GM13977 (cell line): ENCODE measurements at places on chromosomes 11 and 22.

DNA sequence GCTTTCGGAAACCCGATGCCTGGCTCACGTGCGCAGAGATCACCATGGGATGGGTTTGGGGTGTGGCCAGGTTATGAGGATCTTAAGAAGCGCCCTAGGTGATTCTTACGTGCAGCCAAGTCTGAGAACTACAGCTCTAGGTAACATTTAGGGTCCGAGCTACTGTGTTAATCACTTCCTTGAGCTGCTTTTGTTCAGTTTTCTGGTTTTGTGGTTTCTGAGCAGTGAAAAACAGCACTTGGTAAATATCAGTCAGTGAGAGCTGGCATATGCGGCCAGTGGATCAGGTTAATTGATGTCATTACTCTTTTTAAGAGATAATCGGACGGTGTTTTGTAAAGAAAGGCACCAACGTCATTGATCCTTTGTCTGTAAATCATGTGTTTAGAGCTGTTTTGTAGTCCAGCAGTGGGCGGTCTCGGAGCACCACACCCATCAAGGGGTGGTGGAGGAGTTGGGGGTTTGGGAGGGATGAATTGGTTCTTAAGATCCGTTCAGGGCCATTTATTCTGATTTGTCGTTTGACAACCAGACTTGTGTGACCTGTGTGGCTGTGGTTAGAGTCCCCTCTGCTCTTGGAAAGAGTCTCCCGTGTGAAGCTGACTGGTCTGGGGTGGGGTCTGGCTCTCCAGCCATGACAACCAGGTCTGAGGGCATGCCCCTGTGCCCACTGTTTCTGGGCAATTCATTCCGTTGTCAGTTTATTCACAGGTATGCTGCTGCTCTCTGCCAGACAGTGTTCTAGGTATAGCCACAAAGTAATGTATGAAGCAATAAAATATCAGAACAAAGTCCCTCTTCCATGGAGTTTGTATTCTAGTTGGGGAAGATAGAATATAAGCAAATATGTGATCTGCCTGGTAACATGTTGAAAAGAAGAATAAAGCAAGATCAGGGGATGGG is 61.9 kb upstream of the SORL1-AS1 start:
- DNase-seq, result no peak

DNA sequence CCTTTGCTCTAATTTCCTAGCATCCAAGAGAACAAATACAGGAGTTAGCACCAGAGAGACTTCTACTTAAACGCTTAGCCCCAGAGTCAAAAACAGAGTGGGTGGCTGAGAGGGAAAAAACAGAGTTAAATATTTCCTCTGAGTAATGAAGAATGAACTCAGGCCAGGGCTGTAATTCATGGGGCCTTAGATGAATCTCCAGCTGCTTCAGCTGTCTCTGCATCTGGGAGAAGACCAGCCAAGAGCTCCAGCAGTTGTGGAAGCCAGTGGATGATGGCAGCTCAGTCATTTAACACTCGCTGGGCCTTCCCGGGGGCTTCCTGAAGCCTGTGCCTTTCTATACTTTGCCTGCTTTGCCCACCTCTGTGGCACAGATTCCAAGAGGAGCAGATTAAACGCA is 5.7 kb upstream of the ADAMTS15 start:
- no peak for DNase-seq

DNA sequence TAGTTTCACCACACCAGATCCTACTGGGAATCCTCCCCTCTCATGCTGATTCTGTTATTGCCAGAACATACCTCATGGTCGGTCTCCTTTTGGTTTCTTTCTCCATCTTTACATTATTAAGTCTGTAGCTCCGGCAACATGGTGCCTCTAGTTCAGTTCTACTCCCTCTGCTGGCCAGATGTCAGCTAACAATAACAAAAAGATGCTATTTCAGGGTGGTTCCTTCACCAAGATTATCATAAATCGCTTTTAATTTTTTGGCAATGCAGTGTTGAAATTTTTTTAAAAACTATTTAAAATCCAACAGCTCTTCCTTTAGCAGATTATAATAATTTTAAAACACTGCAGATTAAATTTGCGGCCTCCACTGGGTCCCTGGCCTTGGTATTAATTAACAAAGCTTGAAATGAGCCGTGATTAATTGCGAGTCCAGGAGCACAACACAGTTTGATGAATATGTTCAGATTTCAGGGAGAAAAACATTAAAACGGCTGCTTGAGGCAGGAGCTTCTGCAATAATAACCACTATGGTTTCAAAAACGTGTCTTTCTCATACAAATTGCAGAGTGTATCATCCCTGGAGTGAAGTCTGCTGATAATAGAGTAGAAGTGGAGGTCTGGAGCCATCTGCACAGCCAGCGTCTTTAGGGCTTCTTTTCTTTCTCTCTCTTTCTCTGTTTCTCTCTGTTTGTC is 492.9 kb upstream of the KIRREL3 start:
- no peak for DNase-seq

GRCh38 chr11:32198053-32198452 is 107.2 kb downstream of the RCN1 start:
- DNase-seq, result no peak

DNA sequence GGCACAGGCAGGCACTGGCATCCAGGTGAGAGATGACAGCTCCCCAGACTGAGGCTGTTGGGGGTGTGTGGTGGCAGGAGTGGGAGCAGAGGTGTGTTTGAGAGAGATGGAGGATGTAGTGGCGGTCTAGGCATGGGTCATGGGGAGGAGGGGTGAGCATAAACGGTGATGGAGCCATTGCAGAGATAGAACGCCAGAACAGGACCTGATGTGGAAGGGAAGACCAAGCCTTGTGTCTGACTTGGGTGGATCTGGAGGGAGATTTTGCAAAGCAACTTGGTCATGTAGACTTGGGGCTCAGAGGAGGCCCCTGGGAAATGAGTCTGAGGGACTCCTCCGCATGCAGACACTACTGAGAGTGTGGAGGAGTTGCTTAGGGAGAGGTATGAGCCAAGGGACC is 50.0 kb upstream of the CLDN5 start:
- DNase-seq, result no peak

GRCh38 chr22:19880786-19881569 is 26.3 kb upstream of the GNB1L start:
- DNase-seq, result no peak

DNA sequence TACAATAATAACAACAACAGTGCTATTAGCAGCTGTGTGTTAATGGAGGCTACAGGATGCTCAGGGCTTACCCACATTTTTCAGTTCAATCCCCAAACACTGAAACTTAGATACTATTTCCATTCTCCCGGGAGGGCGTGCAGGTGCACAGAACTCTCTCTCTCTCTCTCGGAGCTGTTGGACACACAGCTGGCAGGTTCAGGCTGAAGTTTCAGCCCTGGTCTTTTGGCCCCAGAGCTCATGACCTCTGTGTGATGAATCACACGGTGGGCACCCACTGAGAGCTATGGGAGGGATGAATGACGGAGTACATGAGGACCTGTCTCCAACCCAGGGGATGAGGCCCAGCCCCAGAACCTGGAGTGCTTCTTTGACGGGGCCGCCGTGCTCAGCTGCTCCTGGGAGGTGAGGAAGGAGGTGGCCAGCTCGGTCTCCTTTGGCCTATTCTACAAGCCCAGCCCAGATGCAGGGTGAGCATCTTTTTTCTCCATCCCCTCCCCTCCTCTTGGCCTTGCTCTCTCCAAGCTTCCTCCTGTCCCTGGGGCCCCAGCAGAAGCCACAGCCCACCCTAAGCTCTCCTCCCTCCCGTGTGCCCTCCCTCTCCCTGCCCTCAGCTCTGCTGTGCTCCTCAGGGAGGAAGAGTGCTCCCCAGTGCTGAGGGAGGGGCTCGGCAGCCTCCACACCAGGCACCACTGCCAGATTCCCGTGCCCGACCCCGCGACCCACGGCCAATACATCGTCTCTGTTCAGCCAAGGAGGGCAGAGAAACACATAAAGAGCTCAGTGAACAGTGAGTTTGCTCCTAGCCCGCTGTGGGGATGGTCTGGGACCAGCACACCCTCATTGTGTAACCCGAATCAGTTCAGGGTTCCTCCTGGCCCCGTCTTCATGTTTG is 16.9 kb downstream of the CSF2RB start:
- no peak for DNase-seq

DNA sequence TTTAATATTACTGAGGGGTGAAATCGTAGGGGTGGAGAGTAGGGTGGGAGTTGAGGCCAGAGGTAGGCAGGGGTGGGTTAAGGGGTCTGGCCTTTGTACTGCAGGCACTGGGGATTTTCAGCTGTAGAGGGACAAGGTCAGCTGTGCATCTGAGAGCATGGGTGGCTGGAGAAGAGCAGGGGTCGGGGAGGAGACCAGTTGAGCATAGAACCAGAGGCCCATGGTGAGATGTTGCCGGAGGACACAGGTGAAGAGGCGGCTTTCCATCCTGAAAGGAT is 12.1 kb upstream of the CELSR1 start:
- DNase-seq, result no peak

DNA sequence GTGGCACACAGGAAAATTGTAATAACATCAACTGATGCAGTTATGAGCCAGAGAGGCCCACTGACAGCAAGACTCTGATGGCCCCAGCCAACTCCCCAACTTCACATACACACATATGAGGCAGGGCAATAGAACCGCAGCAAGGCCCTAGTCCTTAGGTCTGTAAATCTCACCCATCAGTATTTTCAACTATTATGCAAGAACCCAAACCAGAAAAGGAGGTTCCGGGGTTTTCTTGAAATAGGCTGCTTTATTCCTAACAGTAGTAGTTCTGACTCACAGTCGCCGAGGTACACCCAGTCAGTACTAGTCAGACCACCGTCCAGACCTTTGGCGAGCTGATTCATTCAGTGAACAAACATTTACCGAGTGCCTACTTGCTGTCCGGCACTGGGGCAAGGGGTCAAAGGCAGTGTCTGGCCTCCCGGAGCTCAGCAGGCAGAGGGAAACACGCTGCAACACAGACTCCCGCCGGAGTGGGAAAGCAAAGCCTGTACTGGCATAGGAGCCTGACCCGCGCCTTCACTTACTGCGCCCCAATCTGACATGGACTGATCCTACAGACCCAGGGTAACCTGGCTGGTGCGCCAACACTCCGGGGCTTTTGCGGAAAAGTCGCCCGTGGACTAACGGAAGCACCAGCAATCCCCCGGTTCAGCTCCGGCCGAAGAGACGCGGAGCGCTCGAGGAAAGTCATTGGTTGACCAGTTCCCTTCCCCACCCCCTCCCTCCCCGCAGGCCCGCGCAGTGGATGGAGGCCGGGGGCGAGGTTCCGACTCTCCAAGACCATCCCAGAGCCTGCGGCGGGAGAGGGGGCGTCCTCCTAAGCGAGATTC is 1.3 kb downstream of the PLEKHA7 start:
- DNase-seq, result no peak

DNA sequence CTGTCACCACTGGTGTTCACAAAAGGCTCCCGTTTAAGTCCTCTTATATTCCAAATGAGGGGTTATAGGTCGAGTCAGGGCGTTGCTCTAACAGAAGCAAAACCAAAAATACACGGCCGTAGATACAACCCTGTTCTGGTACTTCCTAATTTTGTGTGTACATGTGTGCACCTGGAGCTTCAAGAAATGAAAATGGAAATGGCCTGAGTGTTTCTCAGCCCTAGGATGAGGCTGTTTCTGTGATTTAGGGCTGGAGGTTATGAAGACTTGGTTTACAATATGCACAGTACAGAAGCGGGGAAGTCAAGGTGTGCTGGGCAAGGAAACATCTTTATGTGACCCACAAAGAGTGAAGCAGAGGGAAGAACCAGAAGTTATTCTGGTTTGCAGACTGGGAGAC is 110.4 kb upstream of the OR4B1 start:
- DNase-seq, result no peak

DNA sequence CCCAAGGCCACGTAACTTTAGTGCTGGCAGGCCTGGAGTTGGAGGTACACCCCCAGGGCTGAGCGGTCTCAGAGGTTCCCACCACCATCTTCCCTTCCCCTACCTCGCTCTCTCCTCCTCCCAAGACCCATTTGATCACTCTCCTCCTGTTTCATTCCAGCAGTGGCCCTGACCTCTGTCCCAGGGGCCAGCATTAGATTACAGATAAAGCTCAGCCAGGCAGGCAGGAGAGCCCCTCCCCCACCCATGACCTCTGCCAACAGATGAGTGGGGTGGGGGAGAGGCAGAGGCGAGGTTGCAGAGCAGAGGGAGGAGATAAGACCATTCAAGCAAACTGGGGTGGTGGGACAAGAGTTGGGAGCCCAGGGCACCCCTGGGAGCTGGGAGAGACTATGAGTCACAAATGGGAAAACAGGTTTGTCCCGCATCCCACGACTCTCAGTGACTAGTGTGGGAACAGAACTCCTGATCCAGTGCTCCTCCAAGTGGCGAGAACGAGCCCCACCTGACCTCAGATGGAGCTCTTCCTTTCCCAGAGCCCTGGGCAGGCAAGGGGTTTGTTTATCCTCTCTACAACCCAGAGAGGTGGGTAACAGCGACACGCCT is 367.9 kb downstream of the MN1 start:
- DNase-seq, result no peak

- DNase-seq, result no peak
These were observed 227.7 kb upstream of the B3GAT1 start for GRCh38 chr11:134639586-134640330.

- no peak for DNase-seq
These were observed 19.7 kb downstream of the CDPF1 start for GRCh38 chr22:46230262-46230901.

DNA sequence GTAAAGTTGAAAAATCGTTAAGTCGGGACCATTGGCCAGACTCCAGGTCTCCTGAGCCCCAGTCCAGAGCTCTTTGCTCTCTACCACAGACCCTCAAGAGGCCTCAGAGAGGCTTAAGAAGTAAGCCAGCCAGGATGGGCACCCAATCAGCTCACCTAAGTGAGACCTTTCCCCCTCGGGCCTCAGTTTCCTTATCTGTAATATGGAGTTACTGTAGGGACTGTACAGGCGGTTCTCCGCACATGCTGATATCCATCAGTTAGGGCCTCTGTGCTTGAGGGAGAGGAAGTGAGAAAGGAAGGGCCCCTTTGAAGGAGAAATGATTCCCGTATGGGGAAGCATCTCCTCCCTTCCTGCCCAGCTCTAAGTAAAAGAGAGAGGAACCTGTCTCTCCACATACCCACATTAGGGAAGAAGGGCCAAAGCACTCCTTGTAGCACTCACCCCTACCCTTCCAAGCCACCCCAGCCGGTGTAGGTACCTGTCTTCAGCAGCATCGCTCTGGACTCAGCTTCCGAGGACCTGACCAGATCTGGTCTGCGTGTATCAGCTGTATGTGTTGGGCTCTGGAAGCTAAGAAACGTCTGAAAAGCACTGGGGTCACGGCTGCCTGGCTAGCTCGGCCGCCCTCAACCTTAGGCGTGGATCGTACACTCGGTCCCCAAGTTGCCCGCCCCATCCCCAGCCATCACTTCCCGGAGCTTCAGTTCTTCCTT is 653 bp downstream of the NAGA start:
- no peak for DNase-seq

DNA sequence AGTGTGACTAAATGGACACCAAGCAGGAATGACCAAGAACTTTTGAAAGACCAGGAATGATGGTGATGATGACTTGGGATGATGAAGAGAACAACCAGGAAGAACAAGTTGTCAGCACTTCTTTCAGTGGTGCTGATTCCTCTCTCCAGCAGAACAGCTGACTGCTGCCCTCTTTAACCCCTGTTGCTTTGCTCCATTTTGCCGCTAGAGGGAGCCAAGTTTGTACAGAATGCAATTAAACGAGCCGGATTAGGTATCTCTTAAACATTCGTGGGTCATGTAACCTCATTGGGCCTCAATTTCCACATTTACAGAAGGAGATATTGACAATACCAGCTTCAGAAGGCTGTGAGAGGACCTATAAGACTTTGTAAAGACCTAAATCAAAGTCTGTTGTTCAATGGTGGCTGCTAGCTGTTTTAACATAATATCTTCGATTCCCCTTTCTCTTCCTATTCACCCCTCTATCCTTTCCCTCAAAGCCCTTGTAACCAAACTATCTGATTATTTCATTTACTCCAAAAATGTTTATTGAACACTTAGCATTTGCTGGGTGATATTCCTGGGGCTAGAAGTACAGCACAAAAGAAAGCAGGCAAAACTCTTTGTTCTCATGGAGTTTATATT is 1.9 kb downstream of the OR4S1 start:
- DNase-seq, result peak; percentile 47
